PC-3 (cell line): ENCODE measurements at places on chromosomes 1 and 21. TPM values are rescaled to one million over a fixed set of nuclear protein-coding genes. Genes with fewer than 3 reads are reported as not detected.

Gene GOLT1A
- total RNA-seq, result 4.9 and 13.3 TPM in 2 replicates

Gene ATP5PB
- 448 and 612 TPM in 2 replicates for total RNA-seq

Gene CHI3L2
- total RNA-seq, result 0.55 TPM in 1 of 2 replicates, not detected in the other

Gene FCMR
- 1.5 and 4.6 TPM in 2 replicates for total RNA-seq

Gene FAM72D
- 7.8 and 10.7 TPM in 2 replicates for total RNA-seq

Gene RNF186
- 0.69 TPM in 1 of 2 replicates, not detected in the other for total RNA-seq

Gene COL9A2
- 4.4 and 7.0 TPM in 2 replicates for total RNA-seq

Gene AADACL4
- not detected in 2 replicates for total RNA-seq

Gene TSPAN1
- 33.3 and 33.7 TPM in 2 replicates for total RNA-seq

Gene FOXO6
- 1.2 and 5.4 TPM in 2 replicates for total RNA-seq

Gene C1QTNF12
- 2.8 and 3.9 TPM in 2 replicates for total RNA-seq

Gene PIGV
- 6.0 and 8.8 TPM in 2 replicates for total RNA-seq

Gene EEIG2
- total RNA-seq, result 5.2 and 6.2 TPM in 2 replicates

Gene TMEM50B
- 21.5 and 25.5 TPM in 2 replicates for total RNA-seq

Gene S100A3
- total RNA-seq, result 4.6 and 7.9 TPM in 2 replicates

Gene CFHR2
- total RNA-seq, result not detected in 2 replicates

Gene NR5A2
- total RNA-seq, result 0.36 and 0.40 TPM in 2 replicates

Gene LCE3A
- not detected in 2 replicates for total RNA-seq

Gene HHIPL2
- total RNA-seq, result 1.1 and 1.2 TPM in 2 replicates

Gene LHX4
- total RNA-seq, result 0.04 TPM in 1 of 2 replicates, not detected in the other

Gene TTC22
- 21.8 and 31.3 TPM in 2 replicates for total RNA-seq

Gene RHBG
- 0.26 TPM in 1 of 2 replicates, not detected in the other for total RNA-seq

Gene COL24A1
- 0.07 and 0.17 TPM in 2 replicates for total RNA-seq

Gene PKP1
- 211 and 259 TPM in 2 replicates for total RNA-seq

Gene SLC5A9
- total RNA-seq, result not detected in 2 replicates

Gene CDC7
- 10.0 and 11.1 TPM in 2 replicates for total RNA-seq

Gene CA6
- 0.18 TPM in 1 of 2 replicates, not detected in the other for total RNA-seq

Gene DNAJC6
- total RNA-seq, result 3.0 and 7.3 TPM in 2 replicates

Gene GPR25
- not detected in 2 replicates for total RNA-seq

Gene PEX10
- total RNA-seq, result 97.8 and 100 TPM in 2 replicates

Gene RNF187
- 97.7 and 157 TPM in 2 replicates for total RNA-seq

Gene THAP3
- 42.4 and 54.6 TPM in 2 replicates for total RNA-seq

Gene IPP
- 6.6 and 8.8 TPM in 2 replicates for total RNA-seq

Gene PLA2G2A
- total RNA-seq, result not detected in 2 replicates

Gene TCEA3
- total RNA-seq, result 18.7 and 23.6 TPM in 2 replicates

Gene HSD11B1
- not detected in 2 replicates for total RNA-seq

Gene CD53
- not detected in 2 replicates for total RNA-seq

Gene LCE1F
- not detected in 2 replicates for total RNA-seq

Gene UBE2U
- total RNA-seq, result not detected in 2 replicates

Gene CTSK
- total RNA-seq, result 2.0 and 5.6 TPM in 2 replicates

Gene CYP4A11
- total RNA-seq, result not detected in 2 replicates

Gene PRSS38
- total RNA-seq, result not detected in 2 replicates

Gene TFAP2E
- 0.26 and 1.4 TPM in 2 replicates for total RNA-seq

Gene SLC26A9
- total RNA-seq, result not detected in 2 replicates

Gene LCE5A
- total RNA-seq, result not detected in 2 replicates

Gene RIPK4
- total RNA-seq, result 252 and 333 TPM in 2 replicates

Gene HAO2
- not detected in 2 replicates for total RNA-seq

Gene CSF3R
- not detected in 2 replicates for total RNA-seq
